Stimulated activated CD8-positive, alpha-beta memory T cell treated with anti-CD3 and anti-CD28 coated beads, Interleukin-4, amount 100 ng/mL, for 1 hour (primary cell): ENCODE measurements at places on chromosomes 7 and 10.

GRCh38 chr7:40645197-40645596 lies 510.4 kb downstream of the SUGCT start:
- no peak for DNase-seq

GRCh38 chr7:55132890-55133551 lies 114.2 kb downstream of the EGFR start:
- no peak for DNase-seq

DNA sequence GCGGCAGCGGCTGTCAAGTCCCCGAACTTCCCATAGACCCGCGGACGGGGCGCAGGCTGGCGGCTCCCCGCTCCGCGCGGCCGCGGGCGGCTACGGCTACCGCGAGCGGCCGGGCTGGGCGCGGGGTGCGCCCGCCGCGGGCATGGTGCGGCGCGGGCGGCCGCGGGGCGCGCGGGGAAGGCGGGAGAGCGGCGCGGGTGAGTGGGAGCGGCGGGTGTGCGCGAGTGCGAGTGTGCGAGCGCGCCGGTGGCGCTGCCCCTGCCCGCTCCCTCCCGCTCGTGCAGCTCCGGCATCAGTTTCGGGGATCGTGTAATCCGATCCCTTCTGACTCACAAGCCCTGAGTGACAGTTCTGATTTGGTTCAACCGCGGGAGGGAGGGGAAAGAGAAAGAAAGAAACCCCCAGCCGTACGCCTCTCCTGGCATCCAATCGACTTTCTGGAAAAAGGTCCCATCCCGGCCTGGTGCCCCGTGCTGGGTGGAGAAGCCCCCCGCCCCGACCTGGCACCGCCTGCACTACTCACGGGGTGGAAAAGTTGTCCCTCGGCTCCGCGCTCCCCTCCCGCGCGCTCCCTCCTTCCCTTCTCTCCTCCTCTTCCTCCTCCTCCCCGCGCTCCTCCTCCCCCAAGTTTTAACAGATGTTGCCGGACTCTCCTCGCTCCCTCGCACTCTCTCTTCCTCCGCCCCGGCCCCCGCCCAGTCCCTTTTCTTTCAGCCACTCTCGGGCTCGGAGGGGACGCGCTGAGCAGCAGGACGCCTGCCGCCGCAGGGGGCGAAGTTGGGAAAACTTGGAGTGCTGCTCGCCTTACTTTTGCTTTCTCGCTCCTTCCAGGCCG lies at the start of gene GLI3:
GLI3 (minus strand) TSS at position 234 of the 835 bp plus-strand sequence. CDS start 13,956 bp downstream, outside the sequence.
- DNase-seq = no peak

DNA sequence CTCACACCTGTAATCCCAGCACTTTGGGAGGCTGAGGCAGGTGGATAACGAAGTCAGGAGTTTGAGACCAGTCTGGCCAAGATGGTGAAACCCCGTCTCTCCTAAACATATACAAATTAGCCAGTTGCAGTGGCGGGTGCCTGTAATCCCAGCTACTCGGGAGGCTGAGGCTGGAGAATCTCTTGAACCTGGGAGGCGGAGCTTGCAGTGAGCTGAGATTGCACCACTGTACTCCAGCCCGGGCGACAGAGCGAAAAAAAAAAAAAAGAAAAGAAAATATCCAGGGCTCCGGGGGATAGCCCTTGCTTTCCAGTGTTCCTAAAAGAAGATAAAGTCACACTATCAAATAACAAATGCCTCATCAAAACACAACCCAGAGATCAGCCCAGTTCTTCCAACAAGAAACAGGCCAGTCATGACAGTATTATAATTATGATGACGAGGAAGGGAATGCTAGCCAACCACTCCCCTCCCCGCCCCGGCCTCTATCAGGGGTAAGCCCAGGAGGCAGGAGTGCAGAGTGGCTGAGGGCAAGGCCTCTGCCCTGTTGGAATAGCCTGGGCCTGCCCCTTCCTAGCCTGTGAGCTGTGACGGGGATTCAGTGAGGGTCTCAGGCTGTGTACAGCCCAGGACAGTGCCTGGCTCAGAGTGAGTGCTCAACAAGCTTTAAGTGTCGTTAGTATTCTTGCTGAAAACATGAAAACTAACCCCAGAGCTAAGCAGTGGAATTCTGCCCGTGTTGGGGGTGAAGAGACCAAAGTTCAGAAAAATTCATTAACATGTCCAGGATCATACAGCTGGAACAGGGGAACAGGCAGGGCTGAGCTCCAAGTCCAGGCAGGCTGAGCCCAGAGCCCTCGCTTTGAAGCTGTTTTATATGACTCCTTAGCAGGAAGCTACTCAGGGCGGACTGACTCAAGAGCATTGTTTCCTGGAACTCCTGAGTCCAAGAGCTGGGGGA lies 54.3 kb downstream of the FAM241B start:
- DNase-seq = no peak

- DNase-seq = no peak
Measured at GRCh38 chr7:144534196-144534595, 130.7 kb upstream of the NOBOX start.
